ENCODE measurements at places on chromosomes 7 and 10.

- DNase-seq = no peak
Observed at GRCh38 chr7:98993024-98993897, 114.9 kb downstream of the TRRAP start.

DNA sequence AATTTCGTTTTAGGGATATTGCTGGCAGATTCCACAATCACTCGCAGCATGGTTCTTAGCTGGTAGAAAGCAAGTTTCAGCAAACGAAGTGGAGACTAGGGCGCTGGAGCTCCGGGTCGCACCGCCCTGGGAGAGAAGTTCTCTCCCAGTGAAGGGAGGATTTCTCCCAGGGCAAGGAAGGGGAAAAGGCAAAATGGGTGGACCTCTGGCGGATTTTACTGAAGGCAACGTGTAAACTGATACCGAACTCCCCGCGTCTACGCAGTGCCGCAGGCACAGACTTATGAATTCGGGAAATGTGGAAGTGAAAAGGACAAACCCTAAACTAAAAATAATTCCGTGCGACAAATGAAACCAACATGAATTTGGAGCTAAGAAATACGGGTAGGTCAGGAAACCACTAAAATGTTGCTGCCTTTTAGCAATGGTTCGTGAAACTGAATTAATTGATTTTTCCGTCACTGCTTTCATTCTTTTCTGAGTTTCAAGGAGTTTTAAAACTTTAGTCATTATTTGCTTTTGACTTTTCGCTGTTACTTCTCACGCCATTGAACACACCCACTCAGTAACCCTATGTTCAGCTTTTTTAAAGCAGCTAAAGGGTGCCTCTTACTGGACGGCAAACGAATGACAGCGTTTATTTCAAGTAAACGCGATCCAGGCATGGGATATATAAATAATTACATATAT lies at the start of gene MYOF:
TSS of gene MYOF (minus strand) at position 190 of the 690 bp plus-strand sequence. CDS start at position 50, 140 bp downstream.
- DNase-seq = no peak

- no peak for DNase-seq
Observed at GRCh38 chr7:95951531-95951930, 179.2 kb downstream of the DYNC1I1 start.

- no peak for DNase-seq
Observed at GRCh38 chr7:117683430-117684175, 189.6 kb downstream of the CTTNBP2 start.

GRCh38 chr10:13184730-13185514 lies 23.6 kb downstream of the MCM10 start:
- DNase-seq = no peak

DNA sequence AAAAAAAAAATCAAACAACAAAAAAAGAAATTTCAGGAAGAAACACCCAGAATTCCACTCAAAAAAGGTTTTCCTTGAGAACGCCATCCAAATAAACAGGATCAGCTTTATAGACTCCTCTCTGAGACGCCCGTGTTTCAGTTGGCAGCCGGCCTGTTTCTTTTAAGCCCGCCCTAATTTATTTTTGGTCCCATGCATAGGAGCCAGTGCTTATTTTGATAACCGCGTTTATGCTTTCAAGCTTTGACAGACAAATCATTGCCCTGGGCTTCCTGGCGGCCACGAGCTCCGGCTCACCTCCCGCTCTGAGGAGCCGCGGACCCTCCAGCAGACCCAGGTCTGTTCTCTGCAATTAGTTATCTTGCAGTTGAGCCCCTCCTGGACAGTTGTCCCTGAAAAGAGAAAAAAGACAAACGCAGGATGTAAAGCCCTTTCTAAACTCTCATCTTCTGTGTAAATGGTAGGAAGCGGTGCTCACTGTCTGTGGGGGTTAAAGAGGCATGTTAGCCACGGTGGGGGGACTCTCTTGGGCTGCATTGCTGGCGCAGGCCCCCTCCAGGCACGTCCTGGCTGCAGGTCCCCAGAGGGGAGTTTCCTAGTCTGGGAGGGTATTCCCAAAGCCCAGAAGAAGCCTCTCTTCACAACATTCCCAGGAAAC lies 22.2 kb upstream of the UNCX start:
- DNase-seq = no peak

- DNase-seq = no peak
Observed at GRCh38 chr10:9260690-9261089, 1206.2 kb downstream of the GATA3 start.

- no peak for DNase-seq
Observed at GRCh38 chr10:129743738-129744133, 220.3 kb downstream of the EBF3 start.

DNA sequence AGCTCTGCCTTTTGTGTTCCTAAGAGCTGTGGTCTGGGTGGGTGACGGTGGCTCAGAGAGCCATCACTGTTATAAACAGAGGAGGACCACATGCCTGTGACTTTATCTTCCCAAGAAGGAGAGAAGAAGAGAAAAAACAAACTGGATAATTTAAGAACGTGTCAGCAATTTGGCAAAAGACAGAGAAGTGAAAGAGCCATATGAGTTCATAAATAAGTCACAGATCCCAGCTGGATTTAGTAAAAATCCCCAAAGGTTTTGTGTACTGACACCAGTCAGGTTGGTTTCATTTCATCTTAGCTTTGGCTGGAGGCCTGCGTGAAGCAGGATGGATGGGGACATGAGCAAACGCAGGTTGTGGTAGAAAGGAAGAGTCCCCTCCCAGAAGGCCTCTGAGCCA lies 120.7 kb downstream of the CXCL12 start:
- no peak for DNase-seq

DNA sequence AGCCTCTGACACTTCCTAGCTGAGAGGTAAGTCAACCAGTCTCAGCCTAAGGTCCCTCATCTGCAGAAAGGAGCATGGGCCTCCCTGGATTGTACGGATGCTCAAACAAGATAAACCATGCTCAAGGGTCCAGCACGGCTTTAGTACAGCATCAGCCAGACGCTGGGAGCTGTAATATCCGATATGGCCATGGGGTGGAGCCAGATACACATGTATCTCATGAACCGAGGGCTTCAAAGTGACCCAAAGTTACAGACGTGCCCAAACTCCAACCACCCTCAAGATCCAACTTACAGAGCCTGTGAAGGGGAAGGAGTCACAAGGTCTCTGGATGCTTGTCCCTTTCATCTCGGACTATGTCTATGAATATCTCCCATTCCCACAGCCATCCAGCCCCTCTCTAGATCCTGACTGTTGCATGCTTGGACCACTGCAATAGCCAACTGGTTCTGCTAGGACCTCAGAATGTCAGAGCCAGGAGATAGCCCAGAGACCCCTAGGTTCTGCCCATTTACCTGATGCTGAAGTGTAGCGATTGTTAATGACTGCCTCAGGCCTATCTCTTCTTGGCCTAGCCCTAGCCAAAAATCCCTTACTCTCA lies 142.4 kb downstream of the SH3PXD2A start:
- peak; percentile 78 for DNase-seq

DNA sequence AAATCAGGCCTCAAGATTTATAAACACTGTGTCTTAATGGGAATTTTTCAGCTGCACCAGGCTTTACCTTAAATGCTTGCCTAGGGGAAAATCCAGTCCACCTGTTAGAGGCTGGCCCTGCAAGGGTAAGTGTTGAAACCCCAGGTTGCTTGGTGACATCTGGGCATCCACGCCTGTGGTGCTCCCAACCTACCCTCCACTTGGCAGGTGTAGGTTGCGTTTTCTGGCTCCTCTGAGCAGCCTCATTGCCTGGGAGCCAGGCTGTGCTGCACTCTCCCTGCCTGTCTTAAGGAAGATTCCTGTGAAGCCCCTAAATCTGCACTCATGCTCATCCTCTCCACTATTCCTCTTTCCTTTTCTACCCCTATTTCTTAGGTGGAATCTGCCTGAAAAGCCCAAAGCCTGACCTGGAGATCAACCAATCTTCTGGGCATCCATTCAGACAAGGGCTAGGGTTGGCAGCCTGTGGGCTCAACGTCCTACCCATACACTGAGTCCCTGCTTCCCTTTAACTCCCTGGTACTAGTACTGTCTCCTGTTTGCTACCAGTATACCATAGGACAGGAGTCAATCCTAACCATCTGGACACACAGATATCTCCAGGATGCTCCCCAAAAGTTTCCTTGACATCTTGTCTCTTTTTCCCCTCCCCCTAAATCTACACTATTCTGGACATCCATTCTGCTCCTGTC lies 150.4 kb downstream of the PDE1C start:
- no peak for DNase-seq

DNA sequence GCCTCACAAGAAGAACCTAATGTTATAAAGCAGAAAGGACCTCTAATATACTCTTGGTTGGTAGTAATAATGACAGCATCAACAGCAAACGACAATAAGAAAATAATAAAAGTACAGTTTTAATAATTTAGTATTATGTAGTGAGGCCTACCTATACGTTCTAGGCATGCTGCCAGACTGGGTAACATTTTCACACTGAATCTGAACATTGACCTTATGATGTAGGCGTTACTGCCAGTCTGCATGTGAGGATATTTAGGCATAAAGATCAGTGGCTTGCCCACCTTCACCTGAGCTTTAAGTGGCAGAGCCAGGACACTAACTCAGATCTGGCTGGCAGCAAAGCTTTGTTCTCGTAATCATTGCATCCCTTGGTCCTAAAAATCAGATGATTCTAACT lies 2.5 kb downstream of the FGL2 start:
- no peak for DNase-seq

DNA sequence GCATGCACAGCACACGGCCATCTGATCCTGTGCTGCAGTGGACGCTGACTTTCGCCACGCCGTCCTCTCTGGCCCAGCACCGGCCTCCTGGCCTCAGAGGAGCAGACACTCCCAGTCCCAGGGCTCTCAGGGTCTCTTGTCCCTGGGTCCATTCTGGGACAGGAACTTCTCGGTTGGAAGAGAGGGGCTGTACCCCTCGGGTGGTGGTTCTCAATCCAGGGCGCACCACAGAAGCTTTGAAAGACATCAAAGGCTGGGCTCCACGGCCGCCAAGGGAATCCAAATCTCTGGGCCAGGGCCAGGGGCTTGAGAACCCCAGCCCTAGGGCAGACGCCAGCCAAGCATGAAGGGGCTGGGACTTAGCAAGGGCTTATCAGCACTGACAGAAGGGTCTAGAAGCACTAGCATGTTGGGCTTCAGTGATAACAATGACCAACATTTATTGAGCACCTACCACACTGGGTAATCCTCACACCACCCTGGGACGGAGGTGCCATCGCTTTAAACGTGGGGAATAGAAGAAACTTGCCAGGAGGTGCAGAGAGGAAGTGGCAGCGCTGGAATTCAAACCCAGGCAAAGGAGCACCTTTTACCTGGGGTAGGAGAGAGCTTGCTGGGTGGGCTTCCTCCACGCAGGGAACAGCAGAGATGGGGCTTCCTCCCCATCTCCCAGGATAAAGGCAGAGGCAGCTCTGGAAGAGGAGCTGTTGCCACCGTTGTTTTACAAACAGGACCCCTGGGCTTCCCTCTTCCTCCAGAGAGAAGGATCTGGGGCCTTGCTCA lies 1.8 kb upstream of the PYROXD2 start:
- DNase-seq = no peak

DNA sequence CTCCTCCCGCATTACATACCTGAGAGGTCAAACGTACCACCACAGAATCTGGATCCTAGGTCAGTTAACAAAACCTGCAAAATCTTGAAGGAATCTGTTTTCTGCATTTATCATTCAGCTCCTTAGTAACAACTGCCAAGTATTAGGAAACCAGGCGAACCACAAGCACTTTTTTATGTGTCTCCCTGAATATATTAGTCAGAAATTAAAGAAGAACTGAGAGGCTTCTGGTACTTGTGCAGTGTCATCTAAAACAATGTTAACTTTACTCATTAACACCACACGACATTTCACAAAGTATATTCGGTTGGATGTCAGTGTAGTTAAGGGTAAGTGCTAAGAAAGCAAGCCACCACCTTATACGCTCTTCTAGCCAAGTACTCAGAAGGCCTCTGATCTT lies 2.5 kb downstream of the CCDC6 start:
- no peak for DNase-seq

DNA sequence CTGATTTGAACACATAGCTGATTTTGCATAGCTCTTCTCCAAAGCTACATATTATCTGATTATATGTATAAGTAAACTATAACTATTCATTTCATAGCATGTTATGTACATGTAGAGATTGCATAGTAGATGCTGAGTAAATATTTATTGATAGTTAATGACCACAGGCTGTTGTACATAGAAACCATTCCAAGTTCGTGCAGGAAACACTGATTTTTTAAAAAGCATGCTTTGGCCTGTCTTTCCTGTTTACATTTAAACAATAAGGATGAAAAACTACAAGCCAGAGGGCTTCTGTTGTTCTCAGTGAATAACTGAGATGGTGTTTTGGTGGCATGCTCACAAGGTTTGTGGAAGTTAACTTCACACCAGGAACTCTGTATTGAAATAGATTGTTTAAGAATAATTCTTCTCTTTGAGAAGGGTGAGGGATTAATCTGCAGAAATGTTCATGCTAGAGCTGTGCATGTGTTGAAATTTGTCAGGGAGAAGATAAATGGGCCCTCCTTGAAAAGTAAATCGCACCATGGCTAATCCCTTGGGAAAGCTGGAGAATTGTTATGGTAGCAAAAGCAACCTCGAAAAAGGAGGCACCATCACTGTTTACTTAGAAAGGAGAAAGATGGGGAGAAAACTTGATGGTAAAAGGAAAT lies 120.2 kb upstream of the SP8 start:
- DNase-seq = no peak

- no peak for DNase-seq
Observed at GRCh38 chr10:6926971-6927370, 346.9 kb upstream of the PRKCQ start.

DNA sequence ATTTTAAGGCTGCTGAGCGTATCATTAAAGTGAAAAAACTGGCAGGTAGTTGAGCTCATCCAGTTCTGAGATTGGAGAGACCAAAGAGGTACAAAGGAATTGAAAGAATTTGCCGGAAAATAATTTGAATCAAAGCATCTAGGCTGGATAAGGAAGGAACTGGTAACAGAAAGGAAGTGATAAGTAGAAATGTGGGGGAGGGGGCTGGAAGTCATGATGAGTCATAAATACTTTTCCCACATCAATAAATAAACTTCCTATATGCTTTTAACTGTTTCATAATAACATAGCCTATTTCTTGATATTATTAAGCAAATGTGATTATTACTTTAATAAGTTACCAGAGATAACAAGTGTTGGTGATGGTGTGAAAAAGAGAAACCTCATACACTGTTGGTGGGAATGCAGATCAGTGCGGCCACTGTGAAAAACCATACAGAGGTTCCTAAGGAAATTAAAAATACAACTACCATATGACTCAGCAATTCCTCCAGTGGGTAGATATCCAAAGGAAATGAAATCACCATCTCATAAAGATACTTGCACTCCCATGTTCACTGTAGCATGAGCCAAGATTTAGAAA lies 27.0 kb downstream of the ZNF438 start:
- DNase-seq = no peak

- DNase-seq = no peak
Observed at GRCh38 chr10:90977855-90978486, 57.1 kb upstream of the ANKRD1 start.

GRCh38 chr7:90816511-90817142 lies 220.5 kb downstream of the CDK14 start:
- DNase-seq = no peak

- no peak for DNase-seq
Observed at GRCh38 chr10:122307669-122308416, 36.7 kb downstream of the BTBD16 start.

- no peak for DNase-seq
Observed at GRCh38 chr7:44191171-44191570, 1.9 kb upstream of the GCK start.

GRCh38 chr7:156466955-156467625 lies 173.5 kb upstream of the RNF32 start:
- no peak for DNase-seq

- DNase-seq = no peak
Observed at GRCh38 chr7:25854608-25855497, 297.1 kb upstream of the NFE2L3 start.

- DNase-seq = no peak
Observed at GRCh38 chr7:158821171-158822031, 7.9 kb downstream of the ESYT2 start.
